T follicular helper cell (primary cell): ENCODE measurements at places on chromosomes 2 and 18.
A peak's percentile ranks its signal among the peaks of the same experiment; 100 is the strongest.

GRCh38 chr18:59359576-59359952, 499 bp upstream of the LMAN1 start:
- no peak for DNase-seq

DNA sequence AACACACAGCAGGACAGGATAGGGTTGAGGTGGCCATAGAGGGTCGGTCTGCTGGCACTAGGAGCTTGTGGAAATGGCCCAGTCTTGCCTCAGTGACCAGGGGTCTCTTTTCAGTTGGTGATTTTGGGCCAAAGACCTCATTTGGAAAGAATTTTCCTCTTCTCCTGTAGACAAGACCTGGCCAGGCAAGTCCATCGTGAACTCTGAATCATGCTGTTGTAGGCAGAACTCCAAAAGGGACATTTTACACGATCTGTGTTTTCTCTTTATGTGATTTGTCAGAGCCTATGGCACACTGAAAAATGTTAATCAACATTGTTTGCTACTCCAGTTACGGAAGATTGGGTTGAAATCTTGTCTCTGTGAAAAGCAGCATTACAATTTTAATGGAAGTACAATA, 126.1 kb upstream of the PXDN start:
- DNase-seq = no peak

DNA sequence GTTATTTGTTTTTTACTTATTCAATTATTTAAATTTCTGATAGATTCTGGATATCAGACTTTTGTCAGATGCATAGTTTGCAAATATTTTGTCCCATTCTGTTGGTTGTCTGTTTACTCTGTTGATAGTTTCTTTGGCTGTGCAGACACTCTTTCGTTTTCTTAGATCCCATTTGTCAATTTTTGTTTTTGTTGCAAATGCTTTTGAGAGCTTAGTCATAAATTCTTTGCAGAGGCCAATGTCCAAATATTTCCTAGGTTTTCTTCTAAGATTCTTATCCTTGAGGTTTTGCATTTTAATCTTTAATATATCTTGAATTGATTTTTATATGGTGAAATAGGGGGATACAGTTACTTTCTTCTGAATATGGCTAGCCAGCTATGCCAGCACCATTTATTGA, 112.7 kb upstream of the SESTD1 start:
- no peak for DNase-seq

- peak; percentile 7 for DNase-seq
Measured at GRCh38 chr18:37270038-37270665, 295.4 kb downstream of the CELF4 start.

DNA sequence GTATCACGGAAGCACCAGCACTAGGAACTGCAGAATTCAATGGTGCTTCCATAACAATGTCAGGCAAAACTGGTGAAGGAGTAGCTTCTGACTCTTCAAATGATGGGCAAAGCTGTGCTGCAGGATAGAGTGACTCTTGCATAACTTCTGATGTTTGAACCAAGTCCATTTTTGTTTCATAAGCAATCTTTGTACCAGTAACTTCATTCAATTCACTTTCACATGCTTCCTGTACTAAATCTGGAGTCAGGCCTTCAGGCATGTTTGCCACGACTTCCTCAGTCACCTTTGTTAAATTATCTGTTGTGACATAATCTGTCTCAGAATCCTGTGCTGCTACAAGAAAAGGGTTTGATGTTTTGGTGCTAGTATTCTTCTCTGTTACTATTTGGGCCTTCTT, 24.0 kb downstream of the RTN4 start:
- DNase-seq = no peak
